Stimulated activated CD4-positive, alpha-beta T cell treated with anti-CD3 and anti-CD28 coated beads, Interleukin-1b, Interleukin-23, amount 100 ng/mL, for 1 hour (primary cell): ENCODE measurements at places on chromosomes 7 and 10.

DNA sequence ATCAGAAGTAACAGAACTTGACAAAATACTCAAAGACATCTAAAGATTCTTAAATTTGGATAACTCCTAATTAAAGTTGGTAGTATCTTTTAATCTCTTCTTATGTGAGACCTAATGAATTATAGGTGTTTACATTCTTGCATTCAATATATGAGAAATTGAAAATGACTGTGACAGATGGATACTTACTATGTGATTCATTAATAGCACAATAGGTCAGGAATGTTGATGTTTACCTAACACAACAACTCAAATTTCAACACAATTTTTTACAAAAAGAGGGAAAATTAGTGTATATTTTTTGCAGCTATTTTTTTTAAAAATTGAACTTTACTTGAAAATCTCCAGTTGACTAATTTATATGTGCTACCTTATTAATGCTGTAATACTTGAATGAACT lies 31.7 kb upstream of the MCU start:
- no peak for DNase-seq

DNA sequence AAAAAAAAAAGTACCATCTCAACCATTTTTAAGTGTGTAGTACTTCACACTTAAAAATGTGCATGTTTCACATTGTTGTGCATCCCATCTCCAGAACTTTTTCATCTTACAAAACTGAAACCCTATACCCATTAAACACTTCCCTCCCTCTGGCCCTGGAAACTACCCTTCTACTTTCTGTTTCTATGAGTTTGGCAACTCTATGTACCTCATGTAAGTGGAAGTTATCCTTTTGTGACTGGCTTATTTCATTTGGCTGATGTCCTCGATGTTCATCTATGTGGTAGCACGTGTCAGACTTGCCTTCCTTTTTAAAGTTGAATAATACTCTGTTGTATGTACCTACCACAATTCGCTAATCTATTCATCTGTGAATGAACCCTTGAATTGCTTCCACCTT lies 12.2 kb downstream of the KCNMA1 start:
- no peak for DNase-seq

- no peak for DNase-seq
Measured at GRCh38 chr7:136104269-136104603, 127.1 kb upstream of the MTPN start.

- DNase-seq: no peak
Measured at GRCh38 chr10:31554556-31554955, 235.5 kb downstream of the ZEB1 start.

DNA sequence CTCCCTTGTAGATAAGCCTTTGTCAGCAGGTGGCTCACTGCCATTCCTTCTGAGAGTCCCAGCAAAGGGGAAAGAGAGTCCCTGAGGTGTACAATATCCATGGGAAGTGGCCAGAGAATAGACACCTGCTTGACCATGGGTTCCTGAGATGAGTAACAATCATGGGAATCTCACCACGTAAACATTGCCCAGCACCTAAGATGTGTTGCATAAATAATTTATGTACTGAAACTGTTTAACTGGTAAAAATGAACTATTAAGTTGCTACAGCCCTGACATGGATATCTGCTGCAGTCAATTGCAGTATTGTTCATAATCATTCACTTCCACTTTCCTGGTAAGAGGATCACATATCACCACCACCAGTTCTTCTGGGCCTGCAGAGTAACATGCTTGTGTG lies 123.8 kb upstream of the INHBA start:
- no peak for DNase-seq
